ENCODE measurements at places on chromosomes 5 and 9.

DNA sequence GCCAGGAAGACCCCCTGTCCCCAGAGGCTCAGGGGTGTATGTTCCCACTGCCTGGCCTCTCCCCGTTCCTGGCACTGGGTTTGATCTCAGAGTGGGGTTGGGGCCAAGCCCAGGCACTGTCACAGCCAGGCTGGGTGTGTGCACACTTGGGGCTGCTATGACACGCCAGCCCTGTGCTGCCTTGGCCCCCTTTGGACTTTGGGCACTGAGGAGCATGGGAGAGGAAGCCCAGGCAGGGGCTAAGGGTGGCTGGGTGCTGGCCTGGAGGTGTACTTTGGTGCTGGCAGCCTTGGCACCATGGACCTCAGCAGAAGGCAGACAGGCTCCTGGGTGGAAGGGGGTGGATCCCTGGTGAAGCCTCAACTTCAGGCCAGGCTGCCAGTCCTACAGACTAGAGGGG lies 223.6 kb upstream of the ISL1 start:
- no peak for DNase-seq

DNA sequence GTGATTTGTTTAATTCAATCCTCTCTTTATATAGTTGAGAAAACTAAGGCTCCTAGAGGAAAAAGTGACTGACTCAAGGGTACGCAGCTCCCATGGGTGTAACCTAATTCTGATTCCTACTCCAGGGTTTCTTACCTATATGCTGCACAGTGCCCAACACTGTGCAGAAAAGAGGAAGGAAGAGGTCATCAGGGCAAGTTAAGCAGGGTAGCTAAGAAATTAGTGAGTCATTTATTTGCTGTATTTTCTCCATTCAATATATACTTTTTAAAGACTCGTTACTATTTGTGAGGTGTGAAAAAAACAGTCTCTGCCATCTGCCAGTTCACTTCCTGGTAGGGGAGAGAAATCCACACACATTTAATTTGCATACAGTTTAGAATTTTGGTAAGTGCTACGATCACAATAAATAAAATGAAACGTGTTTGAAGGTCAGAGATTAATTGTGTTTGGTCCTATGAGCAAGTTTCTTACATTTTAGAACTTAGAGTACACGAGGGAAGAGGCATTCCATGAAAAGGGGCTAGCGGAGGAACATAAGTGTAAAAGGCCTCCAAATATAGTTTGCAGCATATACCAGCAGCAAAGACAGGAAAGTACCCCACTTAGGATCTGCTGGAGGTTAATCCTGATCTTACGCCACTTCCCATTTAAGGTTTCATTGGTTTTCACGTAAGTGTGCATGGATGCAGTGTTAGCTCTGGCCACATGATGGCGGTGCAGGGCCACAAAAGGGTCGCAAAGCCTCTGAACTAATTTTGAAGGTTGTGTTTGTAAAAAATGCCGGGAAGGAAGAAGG lies 59.9 kb upstream of the TLR4 start:
- DNase-seq: no peak

GRCh38 chr9:81250606-81251005 lies 438.7 kb downstream of the TLE1 start:
- no peak for DNase-seq

DNA sequence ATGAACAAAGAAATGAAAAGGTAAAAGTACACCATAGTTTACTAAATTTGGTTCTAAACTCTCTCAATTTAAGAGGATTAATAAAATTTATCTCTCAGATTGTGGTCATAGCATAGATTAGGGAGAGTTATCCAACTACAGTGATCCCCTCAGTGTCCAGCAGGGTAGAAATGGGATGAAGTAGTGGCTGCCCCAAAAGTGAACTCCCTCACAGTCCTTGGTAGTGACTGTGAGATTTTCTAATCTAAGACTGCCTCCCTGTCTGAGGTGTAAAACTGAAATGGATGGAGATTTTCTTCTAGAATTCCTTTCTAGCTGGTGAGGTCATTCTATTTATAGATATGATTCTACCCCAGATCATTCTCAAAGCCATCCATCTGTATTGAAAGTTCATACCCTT lies 455.5 kb downstream of the ACTL7B start:
- DNase-seq: no peak

DNA sequence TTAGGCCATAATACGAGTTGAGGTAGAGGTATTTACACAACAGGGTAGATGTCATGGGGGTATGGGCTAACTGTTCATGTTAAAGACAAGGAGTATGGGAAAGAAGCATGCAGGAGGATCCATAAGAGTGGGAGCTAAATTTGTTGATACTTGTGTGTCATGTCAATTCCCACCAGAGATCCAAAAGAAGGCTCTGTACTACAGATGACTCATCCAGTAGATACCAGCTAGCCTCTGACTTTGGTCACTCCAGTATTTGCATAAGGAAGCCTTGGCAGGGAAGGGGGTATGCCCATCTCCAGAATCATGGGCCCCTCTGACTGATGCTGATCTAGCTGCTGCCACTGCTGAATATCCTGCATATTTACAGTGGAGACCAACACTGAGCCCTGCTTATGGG lies 743.7 kb upstream of the GRAMD2B start:
- DNase-seq: no peak

DNA sequence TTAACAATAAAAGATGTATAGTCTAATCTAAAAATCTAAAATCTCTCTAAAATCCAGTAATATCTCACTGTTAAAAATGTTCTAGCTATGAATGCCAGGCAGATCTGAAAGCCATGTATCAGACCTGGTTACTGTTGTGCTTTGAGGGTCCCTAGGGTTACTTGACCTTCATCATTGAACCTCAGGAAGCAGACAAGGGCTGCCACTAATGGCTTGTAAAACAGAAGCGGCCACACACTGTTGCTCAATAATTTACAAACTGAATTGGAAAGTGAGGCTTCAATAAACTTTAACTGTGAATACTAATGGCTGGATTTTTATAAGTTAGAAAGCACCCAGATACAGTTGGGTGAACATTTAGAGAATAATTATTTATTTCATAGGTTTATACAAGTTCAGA lies 198.0 kb upstream of the RPS23 start:
- DNase-seq: no peak
